M059J (cell line): ENCODE measurements at places on chromosomes 3 and 15.

DNA sequence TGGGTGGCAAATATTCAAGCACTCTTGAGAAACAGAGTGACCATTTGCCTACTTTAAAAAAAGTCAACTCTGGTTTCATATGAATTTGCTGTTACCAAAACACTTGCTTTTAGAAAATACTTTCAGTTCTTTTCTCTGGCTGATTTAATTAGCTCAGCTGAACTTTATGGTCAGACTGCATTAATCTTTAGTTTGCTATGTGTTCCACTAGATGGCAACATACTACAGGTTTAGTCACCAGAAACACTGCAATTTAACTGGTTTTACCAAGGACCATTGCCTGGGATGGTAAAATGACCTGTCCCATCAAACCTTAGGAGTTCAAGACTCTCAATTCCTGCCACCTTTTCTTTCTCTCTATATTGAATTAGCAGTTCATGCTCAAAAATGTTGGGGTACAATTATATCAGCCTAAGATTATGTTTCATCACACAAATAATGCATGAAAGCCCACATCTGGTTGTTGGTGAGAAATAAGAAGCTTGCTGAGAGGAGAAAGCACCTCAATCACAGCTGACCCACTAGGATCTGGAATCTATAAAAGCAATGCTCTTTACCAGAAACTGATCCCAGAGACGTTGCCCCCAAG lies 14.2 kb downstream of the EIF4E3 start:
- peak; percentile 32 for DNase-seq

- no peak for DNase-seq
Observed at GRCh38 chr15:98412852-98413251, 235.5 kb upstream of the IGF1R start.

DNA sequence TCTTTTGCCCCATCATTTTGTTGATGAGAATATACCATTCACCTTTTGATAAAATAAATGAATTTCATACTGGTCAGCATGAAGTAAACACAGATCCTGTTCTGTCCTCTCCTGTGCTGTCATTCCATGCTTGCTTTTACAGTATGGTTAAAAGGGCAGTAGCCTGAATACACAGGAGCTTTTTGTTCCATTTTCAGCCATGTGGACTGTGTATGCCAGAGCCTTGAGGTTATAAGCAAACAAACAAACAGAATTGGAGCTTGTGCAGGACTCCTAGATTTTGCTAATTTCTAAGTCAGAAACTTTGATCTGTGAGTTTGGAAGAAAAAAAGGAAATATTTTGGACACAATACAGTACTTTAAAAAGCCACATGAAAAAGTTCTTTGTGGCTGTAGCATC lies 91.9 kb downstream of the LRRC28 start:
- no peak for DNase-seq

- peak; percentile 28 for DNase-seq
Observed at GRCh38 chr3:188165596-188165995, 11.6 kb downstream of the LPP start.

GRCh38 chr3:59546522-59546921 lies 496.7 kb upstream of the CFAP20DC start:
- no peak for DNase-seq

GRCh38 chr3:35537265-35537664 lies 102.1 kb upstream of the ARPP21 start:
- no peak for DNase-seq

GRCh38 chr15:40379853-40380252 lies 2.7 kb upstream of the KNSTRN start:
- DNase-seq, result peak; percentile 90

- no peak for DNase-seq
Observed at GRCh38 chr15:92886042-92886537, 14.0 kb upstream of the CHD2 start.

GRCh38 chr3:180776433-180776832 lies 97.1 kb upstream of the CCDC39 start:
- DNase-seq, result no peak

DNA sequence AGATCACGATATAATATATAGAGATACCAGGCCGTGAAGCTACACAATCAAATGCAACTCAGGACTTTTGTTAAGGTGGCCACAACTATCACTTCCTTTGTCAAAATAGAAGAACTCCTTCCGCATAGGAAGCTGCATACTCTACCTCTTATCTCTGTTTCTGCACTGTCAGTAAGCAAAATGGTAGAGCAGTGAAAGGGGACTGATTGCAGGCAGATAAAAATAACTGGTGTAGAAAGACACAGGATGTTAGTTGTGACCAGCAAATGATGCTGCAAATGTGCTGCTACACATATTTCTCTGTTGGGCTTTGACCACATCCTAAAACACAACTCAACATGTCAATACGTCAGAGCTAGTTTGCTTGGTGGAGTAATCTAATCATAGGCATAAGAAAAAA lies 16.3 kb upstream of the TRAT1 start:
- no peak for DNase-seq

DNA sequence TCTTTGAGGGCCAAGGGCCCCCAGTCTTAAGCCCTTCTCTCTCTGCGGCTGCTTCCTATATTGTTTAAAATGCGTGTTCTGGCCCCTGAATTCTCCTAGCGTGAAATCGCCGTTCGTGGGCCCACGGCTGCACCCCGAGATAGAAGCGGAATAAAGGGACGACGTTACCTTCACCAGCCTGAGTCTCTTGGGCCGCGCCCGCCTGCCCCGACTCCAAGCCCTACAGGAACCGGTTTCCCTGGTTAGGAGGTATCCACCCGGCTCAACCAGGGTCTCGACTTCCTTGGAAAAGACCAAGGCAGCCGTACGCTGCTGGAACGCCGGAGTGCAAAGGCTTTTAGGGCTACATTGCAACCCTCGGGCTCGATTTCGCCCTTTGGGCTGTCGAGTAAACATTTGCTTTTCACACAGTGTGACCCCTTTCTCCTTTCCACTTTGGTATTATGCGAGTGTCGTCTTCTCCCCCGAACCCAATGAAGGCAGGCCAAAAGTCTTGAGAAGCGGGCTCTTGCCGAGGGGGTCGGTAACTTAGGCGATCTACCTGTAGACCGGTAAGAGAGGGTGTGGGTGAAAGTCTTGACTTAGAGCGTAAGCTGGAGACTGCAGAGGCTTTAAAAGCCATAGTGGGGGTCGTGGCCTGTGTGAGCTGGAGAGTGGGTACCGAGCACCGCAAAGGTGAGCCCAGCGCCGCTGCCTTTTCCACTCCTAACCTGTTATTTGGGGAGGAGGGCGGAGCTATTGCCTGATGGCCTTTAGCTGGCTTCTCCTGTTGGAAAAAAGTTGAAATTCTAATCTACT lies 2.0 kb downstream of the TRIM71 start:
- no peak for DNase-seq

DNA sequence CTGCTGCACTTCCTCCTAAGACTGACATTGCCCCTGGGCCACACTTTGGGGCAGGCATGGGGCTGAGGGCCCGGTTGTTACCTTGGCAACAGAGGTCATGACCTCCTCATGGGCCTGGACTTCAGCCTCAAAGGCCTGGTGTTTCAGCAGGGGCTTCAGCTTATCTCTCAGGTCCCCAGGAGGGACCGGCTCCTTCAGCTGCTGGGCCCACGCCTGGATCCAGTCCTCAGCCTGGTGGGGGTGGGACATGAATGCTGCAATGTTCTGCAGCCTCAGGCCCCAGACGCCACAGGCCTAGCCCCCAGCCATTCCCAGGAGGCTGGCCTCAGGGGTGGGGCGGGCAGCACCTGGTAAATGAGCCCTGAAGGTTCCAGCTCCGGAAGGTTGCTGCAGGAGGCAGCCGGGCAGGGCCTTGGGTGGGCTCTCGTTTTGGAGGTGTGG lies 27.6 kb downstream of the SPTBN5 start:
- DNase-seq, result no peak

- no peak for DNase-seq
Observed at GRCh38 chr3:42503251-42503924, 945 bp downstream of the VIPR1 start.

DNA sequence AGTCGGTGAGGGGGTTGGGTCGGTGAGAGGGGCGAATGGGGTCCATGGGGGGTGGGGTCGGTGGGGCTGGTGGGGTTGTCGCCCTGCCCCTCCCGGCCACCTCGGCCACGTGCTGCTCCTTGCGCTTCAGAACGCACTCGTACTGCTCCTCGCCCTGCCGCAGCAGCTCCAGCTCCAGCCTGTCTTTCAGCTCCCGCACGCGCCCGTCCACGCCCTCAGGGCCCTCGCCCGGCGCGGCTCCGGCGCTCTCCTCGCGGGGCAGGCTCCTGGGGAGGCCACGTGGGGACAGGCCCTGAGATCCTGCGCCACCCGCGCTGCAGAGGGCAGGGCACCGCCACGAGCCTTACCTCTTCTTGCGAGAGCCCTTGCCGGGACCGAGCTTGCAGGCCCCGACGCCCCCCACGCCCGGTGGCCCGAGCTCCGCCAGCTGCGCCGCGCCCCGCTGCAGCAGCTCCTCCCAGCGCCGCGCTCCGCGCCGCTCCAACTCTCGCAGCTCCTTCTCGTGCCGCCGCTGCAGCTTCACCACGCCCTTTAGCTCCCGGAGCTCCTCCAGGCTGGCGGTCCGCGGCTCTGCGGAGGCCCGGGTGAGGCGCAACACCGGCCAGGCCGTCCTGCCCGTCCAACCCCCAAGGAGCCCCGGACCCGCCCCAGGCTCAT lies 8.2 kb upstream of the ANKRD63 start:
- peak; percentile 51 for DNase-seq

DNA sequence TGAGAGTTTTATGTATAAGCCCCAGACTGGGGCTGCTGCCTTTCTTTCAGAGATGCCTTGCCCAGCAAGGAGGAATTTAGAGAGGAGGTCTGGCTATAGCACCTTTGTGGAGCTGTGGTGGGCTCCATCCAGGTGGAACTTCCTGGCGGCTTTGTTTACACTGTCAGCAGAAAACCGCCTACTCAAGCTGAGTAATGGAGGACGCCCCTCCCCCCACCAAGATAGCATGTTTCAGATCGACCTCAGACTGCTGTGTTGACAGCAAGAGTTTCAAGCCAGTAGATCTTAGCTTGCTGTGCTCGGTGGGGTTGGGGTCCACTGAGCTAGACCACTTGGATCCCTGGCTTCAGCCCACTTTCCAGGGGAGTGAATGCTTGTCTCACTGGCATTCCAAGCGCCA lies 155.6 kb downstream of the STXBP5L start:
- no peak for DNase-seq

DNA sequence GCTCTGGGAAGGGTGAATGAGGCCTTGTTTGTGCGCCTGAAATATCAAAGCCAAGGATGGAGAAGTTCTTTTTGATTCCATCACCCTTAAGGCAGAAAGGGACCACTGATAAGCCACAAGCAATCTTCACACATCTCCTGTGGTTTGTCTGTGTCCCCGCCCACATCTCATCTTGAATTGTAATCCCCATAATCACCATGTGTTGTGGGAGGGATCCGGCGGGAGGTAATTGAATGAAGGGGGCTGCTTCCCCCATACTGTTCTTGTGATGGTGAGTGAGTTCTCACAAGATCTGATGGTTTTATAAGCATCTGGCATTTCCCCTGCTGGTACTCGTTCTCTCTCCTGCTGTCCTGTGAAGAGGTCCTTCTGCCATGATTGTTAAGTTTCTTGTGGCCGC lies 329.6 kb upstream of the RGMA start:
- DNase-seq, result no peak

DNA sequence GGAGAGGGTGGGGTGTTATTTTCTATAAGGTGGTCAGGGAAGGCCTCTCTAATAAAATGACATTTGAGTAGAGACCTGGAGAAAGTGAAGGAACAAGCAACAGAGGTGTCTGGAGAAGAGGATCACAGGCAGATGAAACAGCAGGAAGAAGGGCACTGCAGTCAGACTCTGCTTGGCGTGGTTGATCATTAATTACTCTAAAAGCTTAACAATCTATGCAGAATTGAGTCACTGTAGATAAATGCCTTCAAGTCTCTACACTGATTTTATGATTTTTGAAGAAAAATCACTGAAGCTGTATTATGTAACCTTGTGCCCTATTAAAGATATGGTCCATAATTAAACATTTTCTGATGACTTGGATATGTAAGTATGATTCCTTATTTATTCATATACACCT lies 114.2 kb downstream of the TNIK start:
- DNase-seq, result no peak

GRCh38 chr3:183327343-183327742 lies 74.3 kb downstream of the B3GNT5 start:
- DNase-seq, result no peak

DNA sequence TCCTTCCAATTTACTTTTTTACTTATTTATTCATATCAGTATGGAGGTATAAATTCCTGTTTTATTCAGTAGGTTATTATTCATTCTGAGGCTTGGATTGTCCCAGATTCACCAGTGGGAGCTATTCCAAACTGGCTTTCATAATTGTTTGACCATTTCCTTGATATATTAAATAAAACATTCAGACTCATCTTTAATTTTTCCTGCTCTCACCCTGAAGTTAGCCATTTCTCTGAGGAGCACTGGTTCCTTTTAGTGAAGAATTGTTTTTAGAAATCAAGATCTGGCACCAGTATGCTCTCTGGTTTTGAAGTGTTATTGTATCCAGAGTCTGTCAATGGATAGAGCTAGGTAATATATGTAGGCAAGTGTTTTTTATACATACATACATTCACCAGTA lies 66.9 kb upstream of the DCBLD2 start:
- DNase-seq, result no peak

- no peak for DNase-seq
Observed at GRCh38 chr3:176632925-176633324, 564.4 kb downstream of the TBL1XR1 start.

- DNase-seq, result no peak
Observed at GRCh38 chr15:83106994-83107840, at the start of gene TM6SF1. TM6SF1 (plus strand) TSS chr15:83107645; CDS start chr15:83107681, 36 bp downstream.

GRCh38 chr3:100500320-100500880 lies 8.0 kb downstream of the TMEM45A start:
- peak; percentile 63 for DNase-seq

DNA sequence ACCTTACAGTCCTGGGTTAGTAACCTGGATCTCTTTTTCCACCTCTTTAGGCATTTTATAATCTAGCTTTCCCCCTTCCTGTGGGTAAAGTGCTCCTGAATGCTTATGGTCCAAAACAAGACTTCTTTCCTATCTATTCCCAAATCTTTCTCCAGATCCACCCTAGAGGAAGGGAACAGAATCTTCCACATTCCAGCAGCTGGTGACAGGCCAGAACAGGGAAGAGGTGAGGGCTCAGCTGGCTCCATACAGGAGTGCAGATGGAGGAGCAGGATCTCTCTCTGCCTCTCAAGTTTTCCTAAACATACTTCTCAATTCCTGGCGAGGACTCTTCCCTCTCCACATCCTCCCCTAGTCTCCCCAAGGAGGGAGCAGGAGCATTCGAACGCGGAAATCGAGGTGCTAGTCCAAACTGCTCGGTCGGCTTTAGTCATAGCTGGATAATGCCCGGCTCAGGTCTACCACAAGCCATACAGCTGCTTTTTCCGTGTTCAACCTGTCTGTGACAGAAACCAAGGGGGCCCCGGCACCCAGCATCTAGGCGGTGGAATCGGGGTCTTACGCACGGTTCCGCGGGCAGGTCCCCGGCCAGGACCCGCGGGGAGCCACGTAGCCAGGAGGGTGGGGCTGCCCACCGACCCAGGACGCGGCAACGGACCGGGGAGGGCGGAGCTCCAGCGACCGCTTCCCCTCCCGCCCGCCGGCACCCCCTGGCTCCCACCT lies 4.0 kb downstream of the RASSF1 start:
- peak; percentile 44 for DNase-seq

GRCh38 chr15:58463815-58464650 lies 32.2 kb downstream of the LIPC start:
- peak; percentile 50 for DNase-seq

GRCh38 chr15:79169526-79170133 lies 79.0 kb upstream of the RASGRF1 start:
- no peak for DNase-seq

GRCh38 chr15:36428102-36428845 lies 151.2 kb upstream of the CDIN1 start:
- peak; percentile 100 for DNase-seq
